Testis (tissue), 5 donors: ENCODE measurements at places on chromosomes 12 and 14. TPM values are rescaled to one million over a fixed set of nuclear protein-coding genes. Genes with fewer than 3 reads are reported as not detected.

CMA1 gene
- polyA plus RNA-seq: 4.0 TPM

NPAS3 gene
- polyA plus RNA-seq: 1.8 TPM

KRT71 gene
- polyA plus RNA-seq: not detected

KLRD1 gene
- 1.6 TPM for polyA plus RNA-seq

TAOK3 gene
- polyA plus RNA-seq: 20.5 TPM

GDF3 gene
- not detected for polyA plus RNA-seq

RNASE7 gene
- polyA plus RNA-seq: 0.24 TPM
